Hematopoietic multipotent progenitor cell treated with erythropoietin and hydrocortisone succinate and interleukin-3 and kit ligand, for 8 days (in vitro differentiated cells): ENCODE measurements at places on chromosomes 13 and 19.
A peak's percentile ranks its signal among the peaks of the same experiment; 100 is the strongest.

- no peak for DNase-seq
Measured at GRCh38 chr19:51258165-51259160, 7.6 kb downstream of the SIGLECL1 start.

GRCh38 chr13:79939689-79940088, 401.2 kb downstream of the SPRY2 start:
- no peak for DNase-seq

GRCh38 chr13:89827552-89827951, 1519.9 kb upstream of the MIR17HG start:
- no peak for DNase-seq

GRCh38 chr13:98798849-98799645, 46.6 kb upstream of the SLC15A1 start:
- no peak for DNase-seq

DNA sequence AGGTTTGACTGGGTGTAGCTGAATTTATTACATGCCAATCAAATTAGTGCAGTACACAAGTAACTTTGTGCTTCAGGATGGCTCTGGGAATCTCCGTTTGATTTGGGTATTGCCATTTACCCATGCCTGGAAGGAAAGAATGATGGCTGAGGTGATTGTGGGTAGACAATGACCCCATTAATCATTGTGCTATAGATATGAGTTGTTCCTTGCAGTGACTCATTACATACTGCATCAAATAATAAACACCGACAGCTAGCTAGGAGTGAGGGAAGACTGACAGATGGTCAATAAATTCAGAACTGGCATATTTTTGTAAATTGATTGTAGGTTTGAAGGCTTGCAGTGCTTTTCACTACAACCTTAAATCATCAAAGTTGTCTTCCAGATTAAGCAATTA, 1069.5 kb downstream of the DIAPH3 start:
- no peak for DNase-seq

- peak; percentile 20 for DNase-seq
Measured at GRCh38 chr19:41871573-41872383, 5.3 kb upstream of the CD79A start.

DNA sequence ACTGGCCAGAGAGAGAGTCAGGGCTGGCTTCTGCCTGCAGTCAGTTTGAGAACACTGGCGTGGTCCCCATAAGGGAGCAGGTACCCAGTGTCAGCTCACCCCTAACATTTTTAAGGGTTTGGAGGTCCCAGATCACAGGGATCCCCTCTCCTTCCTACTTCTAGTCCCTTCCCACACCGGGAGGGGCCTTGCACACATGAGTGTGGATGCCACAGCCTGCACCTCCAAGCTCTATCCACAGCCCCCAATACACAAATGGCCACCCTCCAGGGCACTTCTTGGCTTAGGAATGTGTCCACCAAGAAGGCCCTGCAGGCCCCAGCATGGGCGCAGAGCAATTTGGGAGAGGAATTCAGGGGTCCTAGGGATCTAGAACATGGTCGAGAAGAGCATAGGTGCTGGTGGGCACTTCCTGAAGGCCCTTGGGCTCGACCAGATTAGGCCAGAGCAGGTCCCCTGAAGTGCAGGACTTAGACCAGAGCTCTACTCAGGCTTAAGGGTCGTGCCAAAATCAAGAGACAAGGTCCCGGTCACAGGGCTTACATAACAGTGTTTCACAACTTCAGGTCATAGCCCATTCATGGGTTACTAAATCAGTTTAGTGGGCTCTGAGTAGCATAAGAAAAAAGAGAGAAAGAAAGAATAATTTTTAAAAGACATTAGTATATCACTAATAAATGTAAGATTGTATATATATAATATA, 16.0 kb downstream of the FXYD5 start:
- DNase-seq, result no peak

DNA sequence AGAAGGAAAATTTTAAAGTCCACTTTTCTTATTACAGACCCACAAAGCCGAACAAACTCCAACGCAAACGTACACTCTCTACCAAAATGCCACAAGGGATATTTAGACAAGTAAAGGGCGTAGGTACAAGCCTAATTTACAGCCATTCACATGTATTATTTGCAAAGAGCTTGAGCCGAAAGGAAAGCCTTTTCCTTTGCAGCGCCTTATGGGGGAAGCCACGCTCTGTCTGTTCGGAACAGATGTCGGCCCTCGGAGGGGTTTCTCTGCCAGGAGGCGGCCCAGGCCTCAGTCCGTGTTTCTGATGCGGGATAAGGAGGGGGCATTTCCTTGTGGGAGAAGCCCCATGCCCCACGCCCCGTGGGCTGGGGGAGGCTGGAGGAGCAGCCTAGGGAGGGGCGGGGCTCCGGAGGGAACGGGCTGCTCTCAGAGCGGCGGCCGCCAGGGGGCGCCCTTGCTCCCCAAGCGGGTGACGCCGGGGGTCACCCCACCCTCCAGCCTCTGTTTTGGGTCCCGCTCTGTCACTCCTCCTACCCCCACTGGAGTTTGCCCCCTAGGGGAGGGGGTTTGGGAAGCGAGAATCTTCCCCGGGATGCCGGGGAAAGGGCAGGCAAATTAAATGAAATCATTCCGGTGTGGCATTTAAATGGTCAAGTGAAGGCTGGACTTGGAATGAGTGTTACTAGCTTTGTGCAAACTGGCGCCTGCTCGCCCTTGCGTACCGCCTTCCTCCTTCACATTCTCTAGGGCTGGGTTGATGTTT, 2.9 kb downstream of the HTR2A start:
- DNase-seq, result peak; percentile 51

DNA sequence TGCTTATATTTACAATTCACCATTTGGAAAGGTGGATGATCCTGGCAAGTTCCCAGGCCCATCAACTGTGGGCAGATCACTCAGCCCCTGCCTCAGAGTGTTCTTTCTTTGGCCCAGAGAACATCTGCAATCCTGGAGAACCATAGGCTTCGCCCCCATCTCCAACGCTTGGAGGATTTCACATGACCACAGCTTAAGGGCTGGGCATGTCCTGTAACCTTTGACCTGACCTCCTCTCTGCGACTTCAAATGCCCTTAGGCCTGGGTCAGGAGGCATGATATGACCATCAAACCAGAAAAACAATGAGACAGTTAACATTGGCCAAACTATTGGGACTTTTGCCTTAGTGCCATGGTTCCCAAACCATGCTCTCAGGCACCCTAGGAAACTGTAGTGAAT, 7.2 kb upstream of the MBNL2 start:
- no peak for DNase-seq

GRCh38 chr19:48878196-48879024, 6.2 kb downstream of the PPP1R15A start:
- peak; percentile 100 for DNase-seq

GRCh38 chr13:23656637-23657371, 86.6 kb downstream of the TNFRSF19 start:
- DNase-seq, result no peak

- no peak for DNase-seq
Measured at GRCh38 chr19:33580026-33580644, 41.6 kb upstream of the CHST8 start.

DNA sequence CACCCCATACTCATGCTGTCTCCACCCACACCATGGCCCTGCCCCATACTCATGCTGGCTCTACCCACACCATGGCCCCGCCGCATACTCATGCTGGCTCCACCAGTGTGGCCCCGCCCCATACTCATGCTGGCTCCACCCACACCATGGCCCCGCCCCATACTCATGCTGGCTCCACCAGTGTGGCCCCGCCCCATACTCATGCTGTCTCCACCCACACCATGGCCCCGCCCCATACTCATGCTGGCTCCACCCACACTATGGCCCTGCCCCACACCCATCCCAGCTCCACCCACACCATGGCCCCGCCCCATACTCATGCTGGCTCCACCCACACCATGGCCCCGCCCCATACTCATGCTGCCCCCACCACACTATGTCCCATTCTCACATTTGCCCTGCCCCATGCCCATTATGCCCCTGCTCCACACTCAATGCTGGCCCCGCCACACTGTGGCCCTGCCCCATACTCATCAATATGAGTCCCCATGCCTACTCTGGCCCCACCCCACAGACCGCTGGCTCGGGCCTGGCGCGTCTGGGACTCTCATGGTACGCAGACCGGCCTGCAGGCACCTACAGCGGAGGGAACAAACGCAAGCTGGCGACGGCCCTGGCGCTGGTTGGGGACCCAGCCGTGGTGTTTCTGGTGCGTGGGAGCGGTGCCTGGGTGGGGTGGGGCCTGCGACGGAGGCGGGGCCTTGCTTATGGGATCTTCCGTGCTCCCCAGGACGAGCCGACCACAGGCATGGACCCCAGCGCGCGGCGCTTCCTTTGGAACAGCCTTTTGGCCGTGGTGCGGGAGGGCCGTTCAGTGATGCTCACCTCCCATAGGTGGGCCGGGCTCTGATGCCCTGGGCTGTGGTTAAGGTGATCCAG, 3.7 kb upstream of the ARHGAP45 start:
- peak; percentile 67 for DNase-seq

- peak; percentile 78 for DNase-seq
Measured at GRCh38 chr13:24270639-24271141, 38.7 kb upstream of the C1QTNF9 start.
